Muscle of arm (tissue), 14 donors: ENCODE measurements at places on chromosomes 1 and 21. TPM values are rescaled to one million over a fixed set of nuclear protein-coding genes. Genes with fewer than 3 reads are reported as not detected.
A peak's percentile ranks its signal among the peaks of the same experiment; 100 is the strongest.

DNA sequence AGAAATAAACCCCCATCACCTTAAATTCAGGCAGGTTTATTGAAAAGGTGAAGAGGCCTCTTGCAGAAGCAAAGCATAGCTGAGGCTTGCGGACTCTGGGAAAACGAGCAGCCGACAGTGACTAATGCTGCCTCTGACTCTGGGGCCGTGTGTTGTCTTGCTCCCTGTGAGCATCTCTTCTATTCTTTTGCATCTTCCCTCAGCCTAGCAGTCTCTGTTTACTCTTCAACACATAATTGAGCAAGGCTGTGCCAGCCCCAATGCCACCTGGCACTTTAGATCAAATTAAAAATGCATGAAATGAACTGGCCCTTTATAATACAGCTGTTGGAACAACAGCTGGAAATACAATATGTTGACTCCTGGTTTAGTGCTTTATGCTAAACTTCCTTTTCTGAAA, 18.4 kb upstream of the REG4 start:
- DNase-seq: peak; percentile 17

DNA sequence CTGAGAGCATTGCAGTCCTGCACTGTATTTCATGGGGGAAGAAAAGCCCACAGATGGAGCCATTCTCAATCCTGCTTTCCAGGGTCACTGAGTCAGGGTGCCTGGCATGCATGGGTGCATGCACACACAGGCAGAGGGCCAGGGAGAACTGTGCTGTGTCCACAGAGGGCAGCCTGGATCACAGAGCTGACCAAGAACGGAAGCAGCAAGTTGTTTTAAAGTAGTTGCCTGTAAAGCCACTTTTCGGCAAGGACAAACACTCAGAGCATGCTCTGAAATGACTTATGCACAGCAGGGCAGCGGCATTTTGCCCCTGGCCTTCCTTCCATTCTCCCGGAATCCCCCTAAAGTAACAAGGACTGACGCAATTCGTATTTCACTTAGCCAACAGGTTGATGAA, 3.6 kb downstream of the ERG start:
- DNase-seq: no peak

GPR89B gene
- polyA plus RNA-seq: 22.2 TPM

DNA sequence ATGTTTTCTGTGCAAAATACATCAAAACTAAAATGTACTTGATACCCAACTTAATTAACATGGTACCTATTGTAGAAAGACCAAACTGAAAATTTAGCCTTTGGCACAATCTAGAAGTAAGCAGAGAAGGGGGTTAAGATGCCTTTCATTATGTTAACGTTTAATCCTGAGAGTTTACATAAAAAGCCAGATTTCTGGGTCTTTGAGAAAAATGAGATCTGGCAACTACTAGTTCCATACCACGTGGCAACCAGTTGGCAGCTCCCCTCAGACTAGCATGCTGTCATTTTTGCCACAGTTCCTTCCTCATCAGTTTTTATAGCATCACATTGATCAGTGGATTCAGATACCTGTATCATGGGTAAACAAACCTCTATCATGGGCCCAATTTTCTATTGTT, 1.5 kb downstream of the RO60 start:
- no peak for DNase-seq

GREM2 gene
- polyA plus RNA-seq: 3.9 TPM

KCNC4 gene
- 8.2 TPM for polyA plus RNA-seq

MROH9 gene
- polyA plus RNA-seq: not detected

- DNase-seq: no peak
Observed at GRCh38 chr1:26724118-26724517, 28.3 kb downstream of the ARID1A start.

CITED4 gene
- polyA plus RNA-seq: 0.94 TPM

GRCh38 chr21:17053321-17053720, 459.5 kb upstream of the CXADR start:
- no peak for DNase-seq

DNA sequence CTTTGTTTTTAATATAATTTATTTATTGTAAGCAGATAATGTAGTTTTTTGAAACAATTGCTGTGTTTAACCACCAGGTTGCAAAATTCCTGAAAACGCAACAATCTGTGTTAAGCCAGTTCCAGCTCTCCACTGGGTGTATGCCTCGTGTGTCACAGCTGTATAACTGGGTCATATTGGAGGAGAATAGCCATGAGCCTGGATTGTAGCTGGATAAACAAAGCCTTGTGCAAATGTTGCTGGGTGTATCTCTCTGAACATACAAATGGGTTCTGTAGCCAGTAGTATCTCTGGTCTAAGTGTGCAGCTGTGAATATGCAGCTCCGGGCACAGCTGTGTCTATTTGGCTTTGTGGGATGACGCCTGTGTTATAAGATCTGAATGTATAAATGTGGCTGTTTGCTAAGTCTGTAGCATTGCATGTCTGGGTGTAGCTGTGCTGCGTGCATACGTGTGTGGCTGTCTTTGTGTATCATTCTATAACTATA, 2.8 kb downstream of the TCEA3 start:
- peak; percentile 80 for DNase-seq

UBE2U gene
- polyA plus RNA-seq: not detected

- DNase-seq: no peak
Observed at GRCh38 chr21:38475519-38475918, 22.8 kb downstream of the ERG start.

TIAM1 gene
- polyA plus RNA-seq: 10.2 TPM

GRCh38 chr21:30206551-30207251, 9.2 kb downstream of the CLDN8 start:
- no peak for DNase-seq

TCP10L gene
- polyA plus RNA-seq: not detected

DNA sequence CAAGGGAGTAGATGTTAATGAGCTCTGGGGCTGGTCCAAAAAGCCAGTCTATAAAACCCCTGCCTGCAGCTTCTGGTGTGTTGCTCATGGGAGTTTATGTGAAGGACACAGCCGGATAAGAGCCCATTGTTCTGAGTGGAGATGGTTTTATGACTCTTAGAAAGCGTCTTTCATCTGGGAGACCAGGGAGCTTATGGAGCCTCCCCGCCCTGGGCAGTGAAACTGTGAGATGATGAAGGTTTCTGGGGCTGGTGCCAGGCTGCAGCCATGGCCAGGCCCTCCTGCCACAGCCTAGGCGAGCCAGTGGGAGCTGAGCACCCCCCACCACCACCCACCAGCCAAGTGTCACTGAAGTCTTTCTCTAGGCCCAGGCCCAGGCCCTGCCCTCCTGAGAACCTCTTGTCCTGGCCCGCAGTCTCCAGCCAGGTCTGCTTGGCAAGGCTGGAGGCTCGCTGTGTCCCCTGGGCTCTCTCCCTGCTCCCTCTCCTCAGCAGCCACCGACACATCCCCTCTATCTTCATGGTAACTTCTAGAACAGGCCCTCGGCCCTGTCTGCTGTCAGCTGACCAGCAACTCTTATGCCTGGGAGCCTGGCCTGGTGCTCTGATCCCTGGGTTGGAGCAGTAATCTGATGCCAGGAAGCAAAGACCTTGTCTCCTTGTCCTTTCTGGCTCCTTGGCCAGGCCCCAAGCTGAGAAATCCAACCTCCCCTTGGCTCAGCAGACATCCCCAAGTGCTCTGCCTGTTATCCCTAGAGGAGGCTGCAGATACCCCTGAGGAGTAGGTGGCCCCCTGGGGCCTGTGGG, 7.6 kb upstream of the ARHGEF10L start:
- no peak for DNase-seq

KPRP gene
- 0.07 TPM for polyA plus RNA-seq

DNA sequence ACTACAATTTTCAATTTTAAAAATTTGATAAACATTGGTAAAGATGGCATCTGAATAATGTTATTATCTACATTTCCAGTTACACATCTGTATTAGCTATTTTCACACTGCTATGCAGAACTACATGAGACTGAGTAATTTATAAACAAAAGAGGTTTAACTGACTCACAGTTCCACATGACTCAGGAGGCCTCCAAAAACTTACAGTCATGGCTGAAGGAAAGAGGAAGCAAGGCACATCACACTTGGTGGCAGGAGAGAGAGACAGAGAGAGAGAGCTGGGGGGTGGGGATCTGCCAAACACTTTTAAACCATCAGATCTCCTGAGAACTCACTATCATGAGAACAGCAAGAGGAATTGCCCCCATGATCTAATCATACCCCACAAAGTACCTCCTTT, 850.0 kb downstream of the LTN1 start:
- DNase-seq: no peak

- no peak for DNase-seq
Observed at GRCh38 chr21:41712201-41712600, 54.7 kb downstream of the RIPK4 start.
